ENCODE measurements at places on chromosomes 6 and 20. TPM values are rescaled to one million over a fixed set of nuclear protein-coding genes. Genes with fewer than 3 reads are reported as not detected.

Gene TPX2
- 312 TPM for total RNA-seq

Gene RNF182
- total RNA-seq: 17.0 TPM

Gene JPH2
- 24.2 TPM for total RNA-seq

Gene MMUT
- 13.6 TPM for total RNA-seq

Gene FOXA2
- total RNA-seq: not detected

Gene LIN28B
- 0.29 TPM for total RNA-seq

Gene MOXD1
- 96.5 TPM for total RNA-seq

Gene ASIP
- total RNA-seq: not detected
